ENCODE measurements at places on chromosomes 3 and 15.

DNA sequence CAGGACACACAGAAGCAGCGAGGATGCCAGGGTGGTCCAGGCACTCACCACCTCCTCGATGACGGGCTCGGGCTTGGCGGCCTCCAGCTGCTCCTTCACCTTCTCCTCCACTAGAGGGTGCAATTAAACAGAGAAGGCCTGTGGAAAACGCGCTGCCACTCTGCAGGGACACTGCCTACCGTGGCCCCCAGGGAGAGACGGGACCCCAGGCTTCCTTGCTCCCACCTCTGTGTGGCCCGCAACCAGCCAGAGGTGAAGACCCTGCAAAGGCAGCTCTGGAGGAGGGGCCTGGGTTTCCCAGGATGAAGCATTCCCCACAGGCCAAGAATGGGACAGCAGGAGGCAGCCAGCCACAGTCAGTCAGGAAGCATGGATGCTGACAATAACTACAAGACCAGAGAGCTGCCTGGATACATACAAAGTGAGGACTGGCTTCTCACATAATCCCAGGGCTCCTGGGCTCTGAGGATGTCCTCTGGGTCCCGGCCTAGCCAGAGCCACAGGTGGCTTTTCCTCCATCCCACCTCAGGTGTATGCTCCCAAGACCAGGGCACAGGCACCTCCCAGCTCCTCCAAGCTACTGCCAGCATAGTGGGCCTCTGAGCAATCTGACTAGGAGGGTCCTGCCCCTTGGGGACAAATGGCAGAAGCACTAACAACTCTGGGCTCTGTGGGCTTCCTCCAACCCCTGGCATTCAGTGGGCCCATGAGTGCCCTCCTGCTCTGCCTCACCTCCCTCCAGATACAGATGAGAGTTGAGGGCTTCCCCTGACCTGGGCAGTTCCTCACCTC, 46.2 kb downstream of the PTH1R start:
- DNase-seq, result no peak

GRCh38 chr3:41898631-41899030, 63.3 kb downstream of the ULK4 start:
- no peak for DNase-seq

DNA sequence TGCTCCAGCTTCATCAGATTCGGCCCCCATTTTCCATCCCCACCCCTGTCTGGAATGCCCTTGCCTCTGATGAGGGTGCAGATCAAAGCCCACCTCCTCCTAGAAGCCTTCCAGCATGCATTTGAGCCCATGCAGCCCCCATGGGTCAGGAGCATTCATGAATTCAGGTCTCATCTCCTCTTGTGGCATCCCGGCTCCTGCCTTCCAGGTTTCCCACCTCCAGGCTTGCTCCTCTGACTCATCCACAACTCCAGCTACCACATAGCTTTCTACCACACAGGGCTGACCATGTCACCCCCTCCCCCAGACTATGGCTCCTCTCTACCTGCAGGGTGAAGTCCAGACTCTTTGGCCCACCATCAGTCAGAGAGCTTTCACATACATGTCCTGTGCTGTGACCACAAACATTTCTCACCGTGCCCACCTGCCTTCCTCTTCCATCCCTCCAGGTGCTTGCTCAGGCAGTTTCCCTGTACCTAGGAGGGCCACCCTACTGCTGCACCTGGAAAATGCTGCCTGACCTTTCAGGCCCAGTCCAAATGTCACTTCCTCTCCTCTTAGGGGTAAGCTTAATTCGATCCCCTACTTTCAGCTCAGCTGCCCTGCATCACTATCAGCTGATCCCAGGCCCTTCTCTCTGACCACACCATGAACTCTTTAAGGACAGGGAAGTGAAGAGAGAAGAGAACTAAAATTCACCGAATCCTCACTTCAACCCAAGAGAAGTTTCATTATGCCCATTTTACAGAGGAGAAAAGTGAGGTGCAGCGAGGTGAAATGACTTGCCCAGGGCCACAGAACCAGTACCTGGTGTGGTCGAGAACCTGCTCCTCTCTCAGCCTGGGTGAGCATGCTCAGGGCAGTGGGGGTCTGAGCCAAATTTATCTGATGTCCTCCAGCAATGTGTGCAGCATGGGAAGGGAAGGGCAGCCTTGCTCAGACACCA, 13.7 kb upstream of the FGD5 start:
- no peak for DNase-seq

GRCh38 chr15:77091097-77091496, 20.2 kb upstream of the TSPAN3 start:
- no peak for DNase-seq

DNA sequence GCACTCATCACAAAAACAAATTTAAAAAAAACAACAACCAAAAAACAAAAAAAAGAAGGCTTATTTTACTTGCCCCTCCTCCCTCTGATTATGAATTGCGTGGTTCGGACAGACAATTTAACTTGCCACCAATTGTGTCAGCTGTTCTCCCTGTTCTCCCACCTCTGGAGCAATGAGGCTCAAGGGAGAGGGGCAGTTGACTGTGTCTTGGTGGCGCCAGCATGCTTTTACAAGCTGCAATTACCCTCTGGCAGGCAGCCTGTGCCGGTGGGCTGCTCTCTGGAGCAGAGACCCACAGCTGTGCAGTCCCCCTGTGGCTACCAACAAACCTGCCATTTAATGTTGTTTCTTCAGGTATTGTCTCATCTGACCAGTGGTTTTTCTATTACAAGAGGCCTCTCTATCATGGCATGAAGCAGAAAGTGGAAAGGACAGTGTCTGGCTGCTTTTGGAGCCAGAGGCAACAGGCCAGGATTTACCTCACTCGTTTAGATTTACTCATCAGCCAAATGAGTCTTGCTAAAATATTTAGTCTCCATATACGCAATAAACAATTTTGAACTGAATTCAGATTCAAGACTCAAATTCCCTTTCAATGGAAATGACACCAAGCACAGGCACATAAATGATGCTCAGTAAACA, 192.0 kb upstream of the TPRG1 start:
- DNase-seq, result no peak

GRCh38 chr3:141544697-141545096, 57.9 kb downstream of the RASA2 start:
- DNase-seq, result no peak

DNA sequence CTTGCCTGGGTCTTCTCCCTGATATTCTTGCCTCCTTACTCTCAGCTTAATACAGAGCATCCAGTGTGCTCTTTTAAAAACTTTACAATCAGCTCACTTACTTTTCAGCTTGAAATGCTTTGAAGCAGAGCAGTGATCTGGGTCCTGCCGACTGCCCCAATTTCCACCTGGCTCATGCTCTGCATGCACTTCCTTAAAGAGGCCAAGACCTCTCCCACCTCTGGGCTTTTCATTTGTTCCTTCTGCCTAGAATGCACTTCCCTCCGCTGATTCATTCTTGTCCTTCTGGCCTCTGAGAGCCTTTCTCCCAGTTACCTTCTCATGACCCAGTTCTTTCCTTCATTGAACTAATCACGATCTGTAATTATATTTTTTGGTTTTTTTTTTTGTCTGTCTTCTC, 1.9 kb upstream of the CCNDBP1 start:
- no peak for DNase-seq

DNA sequence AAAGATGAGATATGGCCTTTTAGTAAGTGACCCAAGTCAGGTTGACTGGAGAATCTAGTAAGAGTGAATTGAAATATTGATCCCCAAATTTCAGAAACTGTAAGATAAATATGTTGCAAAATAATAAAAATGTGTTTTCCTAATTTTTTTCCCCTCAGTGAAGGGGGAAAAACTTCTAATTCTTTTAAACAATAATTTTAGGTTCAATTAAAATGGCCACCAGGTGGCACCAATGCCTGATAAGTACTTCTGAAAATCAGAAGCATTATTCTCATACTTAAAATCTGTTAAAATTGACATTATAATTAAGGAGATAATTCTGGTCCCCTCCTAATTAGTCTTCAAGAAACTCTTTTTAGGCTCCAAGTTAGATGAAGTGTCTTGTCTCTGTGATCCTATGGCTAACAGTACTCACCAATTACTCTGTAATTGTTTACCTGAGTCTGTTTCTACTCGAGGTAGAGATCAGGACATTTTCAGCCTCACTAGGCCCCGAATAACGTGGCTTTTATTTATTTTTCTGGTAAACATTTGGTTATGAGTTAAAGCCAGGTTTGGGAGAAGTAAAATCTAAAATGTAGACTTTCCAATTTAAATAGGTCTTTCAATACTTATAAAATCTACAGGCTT, 52.6 kb downstream of the NMD3 start:
- no peak for DNase-seq

DNA sequence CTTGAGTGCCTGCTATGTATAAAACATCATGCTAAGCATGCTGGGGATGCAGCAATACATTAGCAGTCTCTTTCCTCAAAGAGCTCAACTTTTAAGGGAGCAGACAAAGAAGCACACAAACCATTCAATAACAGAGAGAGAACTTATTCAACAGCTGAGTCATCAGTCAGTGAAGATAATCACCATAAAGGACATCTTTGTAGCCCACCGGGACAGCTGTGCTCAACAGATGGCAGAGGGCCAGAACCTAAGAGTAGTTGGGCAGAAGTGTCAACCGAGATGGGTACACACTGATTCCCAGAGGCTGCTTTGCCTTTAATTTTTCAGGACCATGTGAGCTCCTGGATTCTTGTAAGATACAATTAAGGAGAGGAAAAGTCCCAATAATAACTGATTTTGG, 4.2 kb upstream of the RAB8B start:
- no peak for DNase-seq

- DNase-seq, result no peak
Measured at GRCh38 chr3:141553055-141553454, 66.2 kb downstream of the RASA2 start.

GRCh38 chr3:121665488-121665887, 4.8 kb upstream of the HCLS1 start:
- DNase-seq, result no peak

- DNase-seq, result no peak
Measured at GRCh38 chr15:67218428-67218827, 36.0 kb downstream of the AAGAB start.

DNA sequence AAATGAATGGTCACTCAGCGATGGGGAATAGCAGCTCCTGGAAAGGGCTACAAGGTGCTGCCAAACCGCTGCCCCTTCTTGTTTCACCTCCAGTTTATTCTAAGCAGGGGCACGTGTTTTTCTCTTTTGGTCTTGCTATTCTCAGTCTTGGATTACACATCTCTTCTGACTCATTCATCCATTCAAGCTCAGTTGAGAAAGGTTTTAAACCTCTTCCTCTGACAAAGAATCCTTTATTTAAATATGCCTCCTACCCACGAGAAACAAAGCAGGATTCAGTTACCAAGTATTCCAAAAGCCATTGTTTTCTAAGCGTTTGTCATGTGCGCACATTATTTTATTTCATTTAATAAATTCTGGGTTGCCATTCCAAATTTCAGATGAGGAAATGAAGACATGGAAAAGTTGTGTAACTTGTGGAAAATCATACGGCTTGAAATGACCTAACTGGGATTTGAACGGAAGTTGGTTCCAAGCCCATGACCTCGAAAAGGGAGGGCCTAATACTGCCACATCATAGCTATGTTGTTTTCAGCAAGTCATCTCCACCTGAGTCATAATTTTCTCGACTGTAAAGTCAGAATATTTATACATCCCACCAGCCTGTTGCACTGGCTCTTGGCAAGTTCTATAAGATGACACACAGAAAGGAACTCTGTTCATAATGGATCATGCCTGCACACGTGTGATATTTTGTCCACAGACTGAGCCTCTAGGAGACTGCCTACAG, 292.0 kb upstream of the SLCO3A1 start:
- no peak for DNase-seq

DNA sequence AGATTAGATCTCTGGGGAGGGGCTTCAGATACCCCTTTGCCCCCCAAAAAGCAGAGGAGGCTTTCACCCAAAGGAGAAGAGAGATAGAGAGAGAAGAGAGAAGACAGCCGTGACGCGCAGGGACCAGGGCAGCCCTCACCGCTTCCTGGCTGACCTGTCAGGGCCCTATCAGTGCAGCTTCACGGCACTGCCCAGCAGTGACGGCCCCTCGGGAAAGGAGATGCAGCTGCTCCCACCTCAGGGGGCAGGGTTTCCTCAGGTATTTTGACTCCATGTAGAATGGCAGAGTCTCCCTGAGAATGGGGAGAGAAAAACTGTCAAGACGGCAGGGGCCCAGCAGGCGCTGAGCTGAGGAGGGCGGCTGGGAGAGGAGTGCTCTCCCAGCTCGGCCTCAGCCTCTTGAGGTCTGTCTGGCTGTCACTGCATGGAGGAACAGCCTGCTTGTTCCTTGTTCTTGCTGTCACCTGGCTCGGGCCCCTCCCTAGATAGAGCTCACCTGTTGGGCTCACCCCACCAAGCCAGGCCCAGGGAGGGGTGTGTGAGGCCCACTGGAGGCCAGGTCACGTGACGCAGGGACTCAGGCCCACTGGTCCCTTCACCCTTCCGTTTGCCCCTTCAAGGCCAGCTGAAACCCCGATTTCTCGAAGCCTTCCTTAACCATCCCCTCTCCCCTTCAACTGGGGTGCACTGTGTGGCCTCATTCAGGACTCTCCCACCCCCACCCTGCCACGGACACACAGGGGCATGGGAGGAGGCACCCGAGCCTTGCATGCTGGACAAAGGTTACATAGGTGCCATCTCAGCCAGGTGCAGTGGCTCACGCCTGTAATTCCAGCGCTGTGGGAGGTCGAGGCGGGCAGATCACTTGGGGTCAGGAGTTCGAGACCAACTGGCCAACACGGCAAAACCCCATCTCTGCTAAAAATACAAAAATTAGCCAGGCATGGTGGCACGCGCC, 28.2 kb downstream of the LOXL1 start:
- DNase-seq, result no peak

DNA sequence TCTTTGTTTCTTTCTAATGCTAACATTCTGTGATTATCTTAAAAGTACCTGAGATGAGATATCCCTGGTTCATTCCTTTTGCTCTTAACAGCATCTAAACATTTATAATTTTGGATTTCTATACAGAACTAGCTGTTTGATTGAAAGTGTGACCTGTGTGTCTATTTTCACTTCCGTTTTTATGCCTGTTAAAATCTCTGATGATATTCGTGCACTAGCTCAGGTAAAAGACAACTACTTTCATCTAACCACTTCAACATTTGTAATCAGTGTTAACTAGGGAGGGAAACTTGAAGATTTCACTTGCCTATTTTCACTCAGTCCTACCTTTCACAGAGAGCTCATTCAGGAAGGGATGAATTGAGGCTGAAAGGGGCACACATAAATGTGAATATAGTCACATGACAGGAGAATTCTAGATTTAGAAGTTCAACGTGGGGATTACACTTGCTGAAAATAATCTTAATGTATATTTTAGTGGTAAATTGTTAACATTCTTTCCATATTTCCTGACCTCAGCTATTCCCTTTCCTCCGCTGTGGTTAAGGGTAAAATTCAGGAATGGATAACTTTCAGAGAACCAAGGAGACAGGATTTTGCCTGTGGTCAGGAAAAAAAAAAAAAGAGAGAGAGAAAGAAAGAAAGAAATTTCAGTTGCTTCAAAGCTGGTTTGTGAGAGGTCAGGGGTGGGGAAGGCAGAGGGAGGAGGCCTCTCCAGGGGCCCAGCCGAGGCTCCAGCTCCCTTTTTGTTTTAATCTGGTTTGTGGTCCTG, 159.8 kb upstream of the TSC22D2 start:
- no peak for DNase-seq

- DNase-seq, result no peak
Measured at GRCh38 chr15:96270581-96271172, 59.8 kb upstream of the NR2F2 start.

- DNase-seq, result no peak
Measured at GRCh38 chr3:98518816-98519215, 3.9 kb downstream of the CLDND1 start.

All from stimulated activated CD8-positive, alpha-beta memory T cell treated with anti-CD3 and anti-CD28 coated beads, Interleukin-7, amount 100 ng/mL, for 1 hour (primary cell).